NCI-H1417 treated with DMSO at 0.1 percent for 48 hours (cell line): ENCODE measurements at places on chromosomes 5 and 9.
A peak's percentile ranks its signal among the peaks of the same experiment; 100 is the strongest.

DNA sequence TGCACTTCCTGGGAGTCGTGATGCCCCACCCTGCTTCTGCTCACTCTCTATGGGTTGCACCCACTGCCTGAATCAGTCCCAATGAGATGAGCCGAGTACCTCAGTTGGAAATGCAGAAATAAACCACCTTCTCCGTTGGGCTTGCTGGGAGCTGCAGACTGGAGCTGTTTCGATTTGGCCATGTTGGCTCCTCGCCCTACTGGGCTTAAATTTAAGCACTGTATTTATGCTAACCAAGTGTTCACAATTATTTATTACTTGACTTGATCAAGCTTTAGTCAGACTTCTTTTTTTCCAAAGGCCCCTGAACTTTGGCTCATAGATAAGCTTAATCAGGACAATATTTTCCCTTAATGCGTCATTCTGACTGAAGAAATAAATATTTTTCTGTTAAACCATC lies 1072.4 kb upstream of the CDH9 start:
- DNase-seq: no peak

DNA sequence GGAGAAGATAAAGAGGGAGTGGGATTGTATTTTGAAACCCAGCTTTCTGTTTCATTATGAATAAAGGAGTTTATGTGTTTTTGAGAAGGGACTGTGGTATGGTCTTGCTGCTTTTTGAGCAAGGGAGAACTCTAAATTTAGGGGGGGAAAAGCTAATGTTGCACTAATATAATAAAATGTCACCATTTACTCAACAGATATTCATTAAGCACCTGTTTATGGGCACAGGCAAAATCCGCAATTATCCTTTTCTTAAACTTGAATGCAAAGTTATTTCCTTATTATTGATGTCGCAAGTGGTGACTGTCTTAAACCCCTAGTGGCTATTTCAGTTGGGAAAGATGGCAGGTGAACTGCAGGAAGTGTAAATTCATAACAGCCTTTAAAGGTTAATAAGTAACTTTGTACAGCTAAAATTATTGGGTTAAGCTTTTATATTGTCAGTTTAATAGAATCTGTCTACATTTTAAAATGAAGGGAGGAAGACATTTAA lies 1.5 kb downstream of the CDC42SE2 start:
- DNase-seq: no peak

DNA sequence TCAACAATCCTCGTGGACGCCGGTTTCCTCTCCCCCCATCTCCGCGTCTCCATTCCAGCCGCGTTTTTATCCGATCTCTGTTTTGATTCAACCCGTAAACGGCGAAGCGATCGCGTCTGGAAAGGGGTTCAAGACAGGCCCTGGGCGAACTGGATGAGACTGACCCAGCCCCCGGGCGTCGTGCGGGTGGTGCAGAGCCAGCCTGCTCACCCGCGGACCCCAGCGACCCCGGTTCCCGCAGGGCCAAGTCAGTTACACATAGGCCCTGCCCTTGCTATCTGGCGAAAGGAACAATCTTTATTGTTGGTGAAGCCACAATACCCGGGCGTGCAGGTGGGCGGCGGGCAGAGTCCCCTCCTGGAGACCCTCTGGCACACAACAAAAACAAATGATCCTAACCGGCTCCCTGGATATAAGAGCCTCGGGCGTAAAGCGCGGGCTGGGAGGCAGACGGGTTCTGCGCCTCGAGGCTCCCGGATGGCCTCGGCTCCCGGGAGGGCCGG lies 1.8 kb downstream of the TLX3 start:
- DNase-seq: no peak

GRCh38 chr9:4235871-4236804 lies 63.7 kb downstream of the GLIS3 start:
- DNase-seq: no peak

DNA sequence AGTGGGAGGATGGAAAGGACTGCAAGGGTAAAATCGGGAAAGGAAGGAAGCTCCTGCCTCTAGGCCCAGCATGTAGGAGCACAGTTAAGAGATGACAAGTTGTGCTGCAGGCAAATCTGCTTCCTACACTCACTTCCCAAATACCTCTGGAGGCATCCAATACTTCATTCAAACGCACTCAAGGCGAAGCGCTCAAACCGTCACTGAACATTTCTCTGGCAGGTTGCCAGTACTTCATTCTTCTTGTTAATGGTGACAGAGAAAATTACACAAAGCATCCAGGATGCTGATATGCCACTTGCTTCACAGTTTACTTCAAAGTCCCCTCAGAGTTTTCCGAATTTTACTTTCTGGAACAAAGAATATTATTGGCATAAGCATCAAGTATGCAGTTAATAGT lies 59.8 kb downstream of the NREP start:
- DNase-seq: no peak

- DNase-seq: no peak
Observed at GRCh38 chr5:156477196-156477595, 150.2 kb downstream of the SGCD start.

DNA sequence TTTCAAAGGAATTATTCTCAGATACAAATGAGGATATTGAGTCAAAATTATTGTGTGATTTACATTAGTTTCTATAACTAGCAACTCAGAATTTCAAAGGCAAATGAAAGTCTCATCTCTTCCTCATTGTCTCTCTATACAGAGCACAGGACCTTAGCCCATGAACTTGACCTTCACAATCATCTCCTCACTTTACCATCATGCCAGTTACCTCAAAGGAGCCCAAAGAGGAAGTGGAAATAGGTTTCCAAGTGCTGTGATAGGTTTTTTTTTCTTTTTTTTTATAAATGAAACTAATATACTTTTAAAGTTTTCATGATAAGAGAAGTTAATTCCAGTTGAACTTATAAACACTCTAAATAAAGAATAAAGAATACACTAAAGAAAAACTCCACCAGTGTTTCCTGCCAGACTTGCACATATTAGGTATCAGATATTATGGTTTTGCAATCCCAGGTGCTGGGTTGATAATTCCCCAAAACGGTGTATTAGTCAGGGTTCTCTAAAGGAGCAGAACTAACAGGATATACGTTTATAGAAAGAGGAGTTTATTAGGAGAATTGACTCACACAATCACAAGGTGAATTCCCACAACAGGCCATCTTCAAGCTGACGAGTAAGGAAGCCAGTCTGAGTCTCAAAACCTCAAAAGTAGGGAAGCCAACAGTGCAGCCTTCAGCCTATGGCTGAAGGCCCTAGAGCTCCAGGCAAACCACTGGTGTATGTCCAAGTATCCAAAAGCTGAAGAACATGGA lies 50.1 kb upstream of the ADAMTS16 start:
- no peak for DNase-seq

DNA sequence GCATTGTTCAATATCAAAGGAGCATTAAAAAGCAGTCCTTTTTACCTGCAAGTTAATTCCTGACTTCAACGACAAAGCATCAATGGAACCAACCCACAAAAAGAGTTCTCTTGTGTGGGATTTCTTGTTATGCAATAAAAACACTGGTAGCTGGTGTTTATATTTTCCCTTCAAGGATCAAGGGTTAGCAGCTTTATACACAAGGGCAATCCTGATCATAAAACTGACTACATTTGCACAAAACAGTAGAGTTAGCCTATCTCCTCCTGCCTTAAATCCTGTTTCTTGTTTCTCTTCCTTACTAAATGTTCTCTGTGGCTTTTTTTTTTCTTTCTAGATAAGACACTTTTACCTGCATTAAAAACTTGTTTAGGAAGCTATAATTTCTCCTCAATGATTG lies 306.4 kb downstream of the SLCO4C1 start:
- no peak for DNase-seq

DNA sequence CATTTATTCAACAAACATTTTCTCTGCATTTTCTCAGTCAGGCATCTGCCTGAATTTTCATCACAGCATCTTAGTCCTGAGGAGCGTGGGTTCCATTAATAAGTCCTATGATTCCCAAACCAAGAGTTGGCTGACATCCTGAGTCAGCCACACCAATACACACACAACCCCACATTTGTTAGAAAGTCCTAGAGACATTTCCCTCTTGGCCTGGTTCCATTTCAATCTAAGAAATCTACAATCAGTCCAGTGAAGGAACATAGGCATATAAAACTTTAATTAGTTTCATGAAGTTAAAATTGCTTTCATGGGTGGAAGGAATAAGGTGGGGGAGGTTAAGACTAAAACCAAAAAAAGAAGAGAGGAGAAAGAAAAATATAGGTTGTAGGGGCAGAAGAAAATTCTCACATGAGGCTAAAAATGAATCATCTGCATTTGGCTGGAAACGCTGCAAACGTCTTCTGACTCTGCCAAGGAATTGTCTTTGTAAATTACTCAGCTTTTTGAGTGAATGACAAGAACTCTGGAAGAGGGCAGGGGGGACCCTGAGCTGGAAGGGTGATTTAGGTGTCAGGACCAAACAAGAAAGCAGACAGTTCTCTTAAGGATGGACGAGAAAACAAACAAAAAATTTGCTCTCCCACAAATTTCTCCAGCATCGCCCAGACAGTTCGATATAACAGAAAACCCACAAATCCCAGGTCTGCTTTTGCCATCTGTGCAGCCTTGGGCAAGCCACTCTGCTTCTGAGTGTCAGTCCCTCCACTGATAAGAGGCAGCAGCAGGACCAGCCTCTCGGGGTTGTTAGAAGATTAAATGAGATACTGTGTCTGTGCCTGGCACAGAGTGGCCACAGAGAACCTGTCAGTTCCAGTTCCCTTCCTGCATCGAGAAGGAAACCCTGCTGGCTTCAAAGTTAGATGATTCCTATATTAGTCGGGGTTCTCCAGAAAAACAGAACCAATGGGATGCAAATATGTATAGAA lies 289.7 kb downstream of the CDK5RAP2 start:
- DNase-seq: no peak

DNA sequence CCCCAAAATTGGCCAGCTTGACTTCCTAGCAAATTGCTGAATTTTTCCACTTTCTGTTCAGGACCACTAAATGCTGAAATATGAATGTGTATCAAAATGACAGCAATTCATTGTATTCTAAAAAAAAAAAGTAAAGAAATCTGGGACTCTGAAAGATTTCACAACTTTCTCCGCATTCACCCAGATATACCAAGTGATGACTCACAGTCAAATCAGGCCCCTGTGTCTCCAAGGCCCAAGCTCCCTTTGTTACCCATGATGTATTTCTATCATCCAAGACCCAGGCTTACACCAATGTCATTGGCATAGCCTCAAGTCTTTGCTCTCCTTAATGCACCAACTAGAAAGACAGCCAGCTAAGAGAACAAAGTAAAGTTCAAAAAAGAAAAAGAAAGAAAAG lies 493.9 kb downstream of the NTRK2 start:
- no peak for DNase-seq

DNA sequence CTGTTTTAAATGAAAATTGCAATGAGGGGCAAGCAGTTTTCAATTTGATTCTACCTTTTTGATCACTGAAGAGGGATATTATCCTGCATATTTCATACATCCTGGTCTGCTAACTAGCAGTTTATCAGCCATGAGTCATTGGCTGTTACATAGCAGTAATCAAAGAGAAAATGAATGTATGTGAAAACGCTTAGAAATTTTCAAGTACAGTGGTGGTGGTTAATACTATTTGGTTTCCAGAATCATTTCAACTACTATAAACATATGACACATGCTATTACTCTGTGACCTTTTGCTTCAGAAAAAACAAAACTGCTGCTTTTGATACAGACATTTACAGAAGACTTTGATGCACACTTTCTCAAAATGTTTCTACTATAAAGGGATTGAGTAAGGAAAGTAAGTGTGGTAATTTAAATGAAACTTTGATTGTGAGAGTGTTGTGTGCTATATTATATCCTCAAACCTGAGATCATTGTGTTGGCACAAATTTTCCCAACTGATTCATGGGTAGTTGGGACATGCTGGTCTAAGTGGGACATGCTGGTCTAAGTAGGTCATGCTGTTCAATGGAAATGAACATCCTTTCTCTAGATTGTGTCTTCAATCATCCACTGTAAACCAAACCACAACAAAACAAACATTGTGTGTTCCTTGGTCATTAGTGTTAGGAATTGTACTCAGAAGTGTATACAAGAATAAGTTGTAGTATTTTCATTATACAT lies 5.1 kb downstream of the RNF14 start:
- no peak for DNase-seq

DNA sequence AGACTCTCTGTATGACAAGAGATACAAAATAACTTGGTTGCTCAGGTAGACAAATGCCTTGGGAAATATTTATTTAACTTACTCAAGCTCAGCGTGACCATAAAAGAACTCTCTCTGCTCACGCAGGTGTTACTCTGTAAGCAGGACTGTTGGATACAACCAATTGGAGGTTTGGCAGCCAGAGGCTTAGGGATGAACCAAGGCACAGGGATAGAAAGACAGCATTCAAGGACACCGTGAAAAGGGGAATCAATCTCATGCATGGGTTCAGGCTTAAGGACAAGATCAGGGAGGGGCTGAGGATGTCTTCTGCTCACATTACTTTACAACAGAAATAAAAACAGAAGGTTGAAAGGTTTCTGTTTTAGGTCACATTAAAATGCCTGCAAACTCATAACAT lies 389.0 kb upstream of the BRINP1 start:
- DNase-seq: no peak

- DNase-seq: no peak
Observed at GRCh38 chr5:54793468-54794134, 191.8 kb downstream of the ESM1 start.

GRCh38 chr5:102681403-102681983 lies 73.6 kb upstream of the PAM start:
- peak; percentile 17 for DNase-seq

GRCh38 chr5:122761115-122761514 lies 13.8 kb upstream of the SNX2 start:
- DNase-seq: no peak

- DNase-seq: no peak
Observed at GRCh38 chr5:159463590-159464321, 133.5 kb upstream of the IL12B start.

GRCh38 chr9:137199411-137200121 lies 975 bp downstream of the TPRN start:
- no peak for DNase-seq

DNA sequence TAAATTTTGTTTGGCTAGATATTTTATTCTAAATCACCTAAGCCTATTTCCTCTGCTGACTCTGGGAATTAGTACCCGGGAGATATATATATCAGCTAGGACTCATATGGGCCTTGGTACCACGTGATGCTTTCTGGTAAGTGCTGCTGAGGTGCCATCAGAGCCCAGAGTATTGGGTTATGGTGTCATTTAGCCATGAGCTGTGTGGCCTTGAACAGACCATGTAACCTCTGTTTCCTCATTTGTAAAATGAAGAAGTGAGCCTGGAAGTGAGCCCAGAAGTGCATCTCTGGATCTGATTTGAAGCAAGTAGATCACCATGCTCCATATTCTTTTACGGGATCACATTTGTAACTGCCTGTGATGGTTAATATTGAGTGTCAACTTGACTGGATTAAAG lies 126.1 kb downstream of the GPBP1 start:
- DNase-seq: no peak

GRCh38 chr5:153617190-153617589 lies 126.7 kb downstream of the GRIA1 start:
- no peak for DNase-seq

GRCh38 chr5:109199289-109199688 lies 210.5 kb downstream of the PJA2 start:
- DNase-seq: no peak

GRCh38 chr9:11352612-11353011 lies 739.8 kb upstream of the PTPRD start:
- no peak for DNase-seq
